ENCODE measurements at places on chromosomes 3 and 15.

DNA sequence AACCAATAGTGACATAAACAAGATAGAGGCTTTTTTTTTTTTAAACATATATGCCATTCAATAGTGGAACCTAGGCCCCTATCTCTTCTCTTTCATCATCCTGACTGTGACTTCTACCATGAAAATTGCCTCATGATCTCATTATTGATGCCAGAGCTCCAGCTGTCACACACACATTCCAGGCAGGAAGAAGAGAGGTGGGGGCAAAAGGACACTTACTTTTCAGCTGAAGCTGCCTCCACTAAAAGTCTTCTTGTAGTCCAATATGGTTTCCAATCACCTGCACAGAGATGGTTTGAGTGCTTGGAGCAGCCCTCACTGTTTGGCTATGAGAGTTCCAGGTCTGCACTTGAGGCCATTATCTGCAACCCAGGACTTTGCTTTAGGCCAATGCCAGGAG lies 45.0 kb downstream of the CLEC3B start:
- DNase-seq, result no peak

GRCh38 chr3:58563386-58564035 lies 13.7 kb downstream of the FAM107A start:
- no peak for DNase-seq

- peak; percentile 39 for DNase-seq
These were observed 97.3 kb downstream of the NPAP1 start for GRCh38 chr15:24772686-24773373.

DNA sequence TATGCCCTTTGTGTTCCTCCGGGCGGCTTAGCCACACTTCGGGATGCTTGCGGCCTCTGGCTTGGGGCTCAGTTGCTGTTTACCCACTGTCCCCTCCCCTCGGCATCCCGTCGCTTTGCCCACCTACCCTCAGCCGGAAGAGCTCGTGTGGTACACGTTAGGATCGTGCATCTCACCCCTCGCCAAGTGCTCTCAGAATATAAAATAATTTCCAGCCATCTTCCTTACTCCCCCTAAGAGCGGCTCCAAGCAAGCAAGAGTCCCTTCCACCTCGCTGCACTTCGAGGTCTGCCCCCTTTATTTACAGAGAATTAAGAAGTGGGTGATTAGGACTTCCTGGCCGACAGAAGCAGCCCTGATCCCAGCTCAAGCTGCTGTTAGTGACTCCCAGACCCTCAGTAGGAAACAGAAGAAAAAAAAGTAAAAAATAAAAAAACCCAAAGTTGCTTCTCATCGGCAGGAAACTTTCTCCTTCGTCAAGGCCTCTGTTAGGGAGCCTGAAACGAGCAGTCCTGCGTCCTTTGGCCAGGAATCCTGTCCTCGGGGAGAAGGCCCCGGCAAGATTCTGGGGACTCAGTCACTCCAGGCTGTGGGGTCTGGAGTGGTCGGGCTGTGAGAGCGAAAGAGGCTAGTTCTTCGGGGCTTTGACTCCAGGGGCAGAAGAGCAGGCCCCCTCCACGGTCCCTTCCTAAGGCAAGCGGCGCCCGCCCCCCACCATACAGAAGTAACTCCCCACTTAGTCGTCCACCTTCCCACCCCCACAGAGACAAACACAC lies 3.0 kb downstream of the MEIS2 start:
- no peak for DNase-seq

- no peak for DNase-seq
These were observed 17.2 kb upstream of the NMNAT3 start for GRCh38 chr3:139695007-139695406.

DNA sequence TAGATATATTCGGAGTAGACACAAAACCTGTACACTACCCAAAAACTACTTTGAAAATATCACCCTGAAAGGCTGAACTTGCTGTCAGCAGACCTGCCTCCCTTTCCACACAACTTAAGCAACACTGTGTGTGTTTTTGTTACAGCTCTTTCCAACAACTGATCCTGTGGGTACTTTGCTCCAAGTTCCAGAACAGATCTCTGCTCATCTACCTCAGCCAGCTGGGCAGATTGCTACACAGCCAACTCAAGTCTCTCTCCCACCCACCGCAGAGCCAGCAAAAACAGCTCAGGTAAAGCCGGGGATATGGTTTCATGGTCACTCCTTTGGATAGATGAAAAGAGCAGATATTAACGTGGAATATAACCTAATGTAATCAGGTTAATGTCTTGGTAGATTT lies 19.7 kb upstream of the SLC22A13 start:
- DNase-seq, result no peak

GRCh38 chr15:51969728-51970127 lies 1.9 kb downstream of the LEO1 start:
- DNase-seq, result no peak

- DNase-seq, result no peak
These were observed 281.9 kb upstream of the DPH6 start for GRCh38 chr15:35827911-35828310.

DNA sequence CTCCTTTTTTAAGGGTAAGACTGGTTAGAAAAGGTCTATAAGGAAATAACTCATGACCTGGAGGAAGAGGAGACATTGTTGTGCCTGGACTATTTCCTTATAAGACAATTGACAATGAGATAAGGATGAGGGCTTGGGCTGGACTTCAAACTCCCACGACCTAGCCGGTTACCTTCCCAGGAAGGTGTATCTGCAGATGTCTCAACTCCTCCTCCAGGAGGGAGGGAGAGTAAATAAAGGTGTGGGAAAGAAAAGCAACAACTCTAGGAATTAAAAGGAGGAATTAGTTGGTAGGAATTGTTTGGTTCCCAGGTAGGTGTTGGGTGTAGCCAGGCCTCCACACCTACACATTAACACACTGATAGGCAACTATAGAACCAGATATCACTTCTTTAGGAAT lies 97.8 kb upstream of the TBL1XR1 start:
- DNase-seq, result no peak

DNA sequence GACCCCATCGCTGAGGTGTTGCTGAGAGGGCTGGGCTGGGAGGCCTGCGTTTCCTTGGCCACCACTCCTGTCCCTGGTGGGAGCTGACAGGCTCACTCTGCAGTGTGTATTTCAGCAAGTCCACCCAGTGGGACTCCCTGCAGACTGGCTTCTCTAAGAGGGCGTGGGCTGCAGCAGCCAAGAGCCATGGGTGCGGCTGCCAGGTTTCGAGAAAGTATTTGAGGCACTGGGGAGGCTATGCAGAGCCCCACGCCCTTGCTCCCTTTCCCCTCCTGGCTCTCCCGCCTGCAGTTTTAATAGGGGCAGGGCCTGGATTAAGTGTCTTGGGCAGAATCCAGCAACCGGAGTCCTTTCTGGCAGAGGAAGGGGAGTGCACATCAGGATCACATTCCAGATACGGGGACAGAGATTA lies 242.1 kb downstream of the THSD4 start:
- peak; percentile 41 for DNase-seq

DNA sequence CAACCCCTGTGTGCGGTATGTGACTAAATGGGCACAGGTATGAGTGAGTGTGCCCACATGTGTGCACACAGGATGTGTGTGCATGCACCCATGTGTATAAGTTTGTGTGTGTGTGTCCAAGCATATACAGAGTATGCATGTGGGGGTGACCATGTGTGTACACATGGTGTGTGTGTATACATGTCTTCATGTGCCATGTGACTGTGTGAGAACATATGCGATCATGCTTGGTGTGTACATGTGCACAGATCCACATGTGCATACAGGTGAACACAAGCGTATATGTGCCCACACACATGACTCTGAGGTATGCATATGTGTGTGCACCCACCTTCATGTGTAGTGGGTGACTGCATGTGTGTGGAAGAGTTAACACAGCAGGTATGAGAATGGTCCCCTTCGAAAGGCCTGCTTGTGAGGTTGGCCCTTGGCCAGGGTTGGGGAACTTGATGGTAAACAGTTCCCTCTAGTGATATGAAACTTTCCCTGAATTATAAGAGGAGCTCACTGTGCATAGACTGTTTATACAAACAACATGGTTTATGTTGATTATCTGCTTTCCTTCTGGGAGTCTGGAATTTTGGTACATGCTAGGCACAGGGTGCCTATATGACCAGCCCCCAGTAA lies 10.3 kb downstream of the PFKFB4 start:
- DNase-seq, result no peak

DNA sequence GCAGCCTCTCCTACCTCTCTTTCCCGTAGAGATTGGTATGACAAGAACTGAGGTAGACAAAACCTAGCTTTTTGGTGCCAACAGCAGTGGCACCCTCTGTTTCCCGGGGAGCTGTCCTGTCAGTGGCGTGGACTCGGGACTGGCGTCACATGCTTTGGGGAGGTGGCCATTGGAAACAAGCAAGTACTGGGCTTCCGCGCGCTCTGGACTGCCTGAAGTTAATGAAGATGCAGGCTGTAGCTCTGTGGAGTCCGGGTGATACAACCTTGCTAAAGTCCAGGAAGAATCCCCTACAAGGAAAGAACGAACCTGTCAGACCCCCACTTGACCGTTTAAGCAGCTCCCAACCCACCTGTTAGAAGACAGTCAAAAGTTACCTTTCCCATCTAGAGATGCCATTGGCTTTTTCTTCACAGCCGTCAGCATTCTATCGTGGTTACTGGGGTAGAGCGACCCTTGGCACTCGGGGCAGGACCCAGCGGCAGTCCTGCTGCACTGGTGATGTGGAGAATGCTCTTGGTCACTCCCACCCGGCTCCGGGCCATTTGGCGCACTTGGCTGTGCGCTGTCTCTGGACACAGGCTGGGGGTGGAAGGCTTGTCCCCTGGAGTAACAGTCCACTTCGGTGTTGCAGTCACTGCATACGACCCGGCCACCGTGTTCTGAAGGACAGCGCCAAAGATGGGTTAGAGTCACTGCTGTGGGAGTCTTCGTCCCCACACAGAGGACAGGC lies 120.5 kb downstream of the LRIG1 start:
- no peak for DNase-seq

GRCh38 chr15:87873516-87873915 lies 383.0 kb downstream of the NTRK3 start:
- no peak for DNase-seq

DNA sequence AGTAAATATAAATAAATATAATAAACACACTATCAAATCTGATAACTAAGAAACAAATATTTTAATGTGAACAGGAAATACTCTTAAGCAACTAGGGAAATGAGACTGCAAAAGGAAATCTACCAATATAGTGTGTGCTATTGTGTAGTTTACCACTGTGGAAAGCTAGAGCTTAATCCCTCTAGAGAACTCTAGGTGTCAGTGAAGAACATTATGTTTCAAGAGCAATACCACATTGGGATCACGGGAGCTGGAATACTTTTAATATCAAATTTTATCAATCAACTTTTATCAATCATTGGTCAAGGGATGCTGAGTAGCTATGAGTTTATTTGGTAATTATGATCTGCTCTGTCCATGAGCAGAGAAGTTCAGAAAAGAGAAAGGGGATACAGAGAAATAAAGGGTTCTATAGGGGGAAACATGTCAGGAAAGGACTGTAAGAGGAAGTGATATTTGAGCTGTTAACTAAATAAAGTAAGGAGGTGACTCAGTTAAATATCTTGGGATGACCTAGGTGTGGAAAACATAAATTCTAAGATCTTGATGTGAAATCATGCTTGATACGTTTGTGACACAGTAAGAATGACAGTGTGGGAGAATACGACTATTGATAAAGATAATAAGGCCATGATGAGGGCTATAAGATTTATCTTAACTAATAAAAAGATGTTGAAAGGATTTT lies 762.2 kb upstream of the ALCAM start:
- no peak for DNase-seq

DNA sequence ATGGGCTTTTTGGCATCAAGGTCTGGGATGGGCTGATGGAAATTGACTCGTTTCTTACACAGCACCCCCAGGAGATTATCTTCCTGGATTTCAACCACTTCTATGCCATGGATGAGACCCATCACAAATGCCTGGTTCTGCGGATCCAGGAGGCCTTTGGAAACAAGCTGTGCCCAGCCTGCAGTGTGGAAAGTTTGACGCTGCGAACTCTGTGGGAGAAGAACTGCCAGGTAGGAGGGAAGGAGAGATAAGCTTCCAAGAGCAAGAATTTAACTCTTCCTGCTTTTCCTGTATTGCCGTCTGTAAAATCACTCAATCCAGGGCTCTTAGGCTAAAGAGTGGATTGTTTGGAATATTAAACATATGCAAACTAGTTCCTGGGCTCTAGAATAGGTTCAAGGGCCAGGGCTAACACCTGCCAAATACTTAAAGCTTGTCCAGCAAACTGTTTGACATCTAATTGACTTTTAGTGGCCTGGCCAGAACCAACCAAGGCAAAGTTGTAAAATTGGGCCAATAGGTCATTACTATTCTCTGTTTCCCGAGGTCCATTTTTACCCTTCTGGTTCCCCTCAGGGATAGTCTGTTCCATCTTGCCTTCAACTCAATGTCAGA lies 113.1 kb upstream of the ZBED2 start:
- no peak for DNase-seq

DNA sequence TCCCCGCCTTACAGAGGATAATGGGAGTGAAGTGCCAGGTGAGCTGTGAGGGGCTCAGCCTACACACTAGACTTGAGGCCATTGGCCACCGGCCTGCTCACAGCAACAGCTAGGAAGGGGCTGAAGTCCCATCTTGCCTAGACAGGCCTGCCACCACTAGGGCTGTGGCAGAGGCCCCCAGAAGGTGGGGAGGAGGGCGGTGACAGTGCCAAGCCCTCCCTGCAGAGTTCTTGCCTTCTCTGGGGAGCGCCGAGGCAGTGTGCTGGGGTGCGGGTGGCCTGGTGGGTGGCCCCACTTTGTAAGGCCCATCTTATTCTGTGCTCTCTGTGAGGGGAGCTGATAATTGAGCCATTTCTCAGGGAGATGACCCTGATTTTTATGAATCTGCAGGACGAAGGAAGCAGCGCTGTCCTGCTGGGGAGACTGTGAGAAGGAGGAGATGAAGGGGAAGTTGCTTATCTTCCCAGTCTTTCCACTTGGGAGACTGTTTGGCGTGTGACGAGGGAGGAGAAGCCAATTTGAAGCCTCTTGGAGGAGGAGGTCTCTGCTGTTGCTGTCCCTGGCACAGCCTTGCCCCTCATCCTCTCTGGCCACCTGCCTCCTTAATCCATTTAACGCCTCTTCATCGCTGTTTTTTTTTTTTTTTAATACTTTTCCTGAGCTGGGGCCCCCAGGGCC lies 104.3 kb downstream of the LINGO1 start:
- no peak for DNase-seq

GRCh38 chr3:135908737-135909136 lies 56.8 kb upstream of the PPP2R3A start:
- DNase-seq, result no peak

DNA sequence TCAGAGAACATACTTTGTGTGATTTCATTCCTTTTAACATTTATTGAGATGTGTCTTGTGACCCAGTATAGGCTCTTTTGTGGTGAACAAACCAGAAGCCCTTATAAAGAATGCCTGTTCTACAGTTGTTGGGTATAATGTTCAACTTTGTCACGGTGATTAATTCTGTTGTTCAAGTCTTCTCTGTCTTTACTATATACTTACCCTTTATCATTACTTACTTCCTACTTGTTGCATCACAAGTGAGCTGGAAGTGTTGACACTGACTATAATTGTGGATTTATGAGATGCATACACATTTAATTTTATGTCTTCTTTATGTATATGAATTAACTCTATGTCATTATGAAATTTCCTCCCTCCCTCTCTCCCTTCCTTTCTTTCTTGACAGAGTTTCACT lies 59.7 kb upstream of the TBL1XR1 start:
- no peak for DNase-seq

GRCh38 chr3:59163953-59164352 lies 114.1 kb upstream of the CFAP20DC start:
- no peak for DNase-seq

- no peak for DNase-seq
These were observed 326.6 kb downstream of the NR2F2 start for GRCh38 chr15:96657096-96657495.

All from upper lobe of left lung (tissue), 6 donors.